ENCODE measurements at places on chromosomes 16 and 17.

DNA sequence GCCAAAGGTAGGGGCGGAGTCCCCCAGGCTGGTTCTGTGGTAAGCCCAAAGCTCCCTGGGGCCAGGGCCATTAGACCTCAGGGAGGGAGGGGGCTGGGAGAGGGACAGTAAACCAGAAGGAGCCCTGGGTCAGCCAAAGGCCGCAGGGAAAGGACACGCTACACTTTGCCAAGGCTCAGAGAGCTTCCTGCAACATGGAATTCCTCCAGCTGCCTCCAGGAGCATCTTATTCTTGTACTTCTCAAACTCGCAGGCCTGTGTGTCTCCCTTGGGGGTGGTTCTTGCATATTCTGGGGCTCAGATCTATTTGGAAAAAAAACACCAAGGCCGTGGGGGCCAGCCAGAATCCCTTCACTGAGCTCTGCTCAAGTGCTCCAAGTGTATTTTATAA, 25.1 kb downstream of the AKAP1 start:
- DNase-seq: no peak

DNA sequence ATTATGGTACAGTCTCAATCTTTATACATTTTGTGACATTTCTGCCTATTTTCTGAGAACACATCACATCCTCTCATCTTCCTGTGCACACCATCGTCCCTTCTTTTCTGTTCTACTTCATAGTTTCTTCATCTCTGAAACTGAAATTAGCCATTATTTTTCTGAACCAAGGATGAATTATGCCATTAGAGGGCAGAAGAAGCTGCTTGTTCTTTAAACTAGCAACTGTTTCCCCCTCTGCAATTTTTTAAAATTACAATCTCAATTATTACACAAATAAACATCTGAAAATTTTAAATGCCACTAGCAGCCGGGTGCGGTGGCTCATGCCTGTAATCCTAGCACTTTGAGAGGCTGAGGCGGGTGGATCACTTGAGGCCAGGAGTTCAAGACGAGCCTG, 41.3 kb downstream of the RBBP6 start:
- no peak for DNase-seq

DNA sequence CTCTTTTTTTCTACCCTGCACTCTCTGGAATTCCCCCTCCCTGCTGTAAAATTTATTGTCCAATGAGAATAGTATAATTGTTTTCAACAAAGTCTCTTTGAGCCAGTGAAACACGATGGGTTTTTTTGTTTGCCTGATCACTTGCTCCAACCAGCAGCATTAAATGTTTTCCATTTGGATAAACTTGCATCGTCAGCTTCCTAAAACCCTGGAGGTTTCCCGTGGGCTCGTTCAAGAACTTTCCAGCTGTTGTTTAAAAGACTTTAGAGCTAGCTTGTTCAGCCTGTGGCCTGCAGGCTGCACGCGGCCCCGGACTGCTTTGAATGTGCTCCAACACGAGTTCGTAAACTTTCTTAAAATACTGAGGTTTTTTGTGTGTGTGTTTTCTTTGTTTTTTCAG, 14.9 kb downstream of the NAGPA start:
- DNase-seq: no peak

GRCh38 chr16:58551496-58551895, 36.2 kb downstream of the SETD6 start:
- DNase-seq: no peak

DNA sequence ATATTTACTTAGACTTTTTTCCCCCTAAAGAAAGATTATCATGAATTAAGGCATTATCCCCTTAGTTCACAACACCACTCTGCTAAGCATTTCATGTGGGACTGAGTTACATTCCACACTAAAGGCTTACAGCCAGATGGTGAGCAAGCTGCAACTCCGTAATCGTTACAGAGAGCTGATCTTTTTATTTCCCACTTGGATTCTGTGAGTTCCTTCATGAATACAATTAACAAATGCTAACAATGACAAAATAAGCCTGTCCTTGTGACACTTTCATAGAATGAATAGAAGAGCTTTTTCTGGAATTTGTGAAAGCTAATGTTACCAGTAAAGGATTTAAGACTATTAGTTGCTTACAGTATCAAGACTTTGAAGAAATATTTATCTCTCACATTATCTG, 8.7 kb downstream of the OGFOD1 start:
- no peak for DNase-seq

GRCh38 chr17:14080847-14081251, 11.5 kb downstream of the COX10 start:
- no peak for DNase-seq

- DNase-seq: no peak
These were observed 29.8 kb downstream of the CNGB1 start for GRCh38 chr16:57941016-57941664.

- DNase-seq: no peak
These were observed 31.3 kb downstream of the KDM8 start for GRCh38 chr16:27234603-27235002.

DNA sequence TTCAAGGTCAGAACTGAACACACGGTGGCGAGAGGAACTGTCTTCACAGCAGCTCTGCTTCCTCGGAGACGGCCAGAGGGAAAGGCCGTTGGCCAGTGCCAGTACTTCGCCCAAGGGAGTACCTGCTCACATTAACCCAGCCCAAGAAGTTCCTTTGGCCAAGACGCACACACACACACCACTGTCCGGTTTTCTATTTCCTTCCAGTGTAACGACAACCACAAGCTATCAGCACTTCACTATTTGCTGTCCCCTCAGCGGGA, 744 bp upstream of the GGNBP2 start:
- no peak for DNase-seq

DNA sequence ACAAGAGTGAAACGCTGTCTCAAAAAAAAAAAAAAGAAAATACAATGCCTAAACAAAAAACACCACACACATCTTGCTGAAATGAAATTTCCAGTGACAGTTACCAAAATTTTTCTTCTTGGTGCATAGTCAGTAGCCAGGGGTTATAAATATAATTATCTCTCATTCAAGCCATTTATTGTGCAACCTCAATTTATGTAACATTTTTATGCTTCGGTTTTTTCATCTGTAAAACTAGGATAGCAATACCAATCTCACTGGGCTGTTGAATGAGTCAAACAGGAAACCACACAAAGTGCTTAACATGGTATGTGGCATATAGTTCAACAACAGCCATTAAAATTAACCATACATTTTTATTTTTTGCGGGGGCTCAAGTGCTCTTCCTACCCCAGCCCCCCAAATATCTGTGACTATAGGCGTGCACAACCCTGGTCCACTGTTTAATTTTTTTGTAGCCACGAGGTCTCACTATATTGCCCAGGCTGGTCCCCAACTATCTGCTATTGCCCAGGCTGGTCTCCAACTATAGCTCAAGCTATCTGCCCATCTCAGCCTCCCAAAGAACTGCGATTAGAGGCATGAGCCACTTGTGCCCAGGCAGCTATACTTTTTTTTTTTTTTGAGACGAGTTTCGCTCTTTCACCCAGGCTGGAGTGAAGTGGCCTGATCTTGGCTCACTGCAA, 2.6 kb downstream of the COG4 start:
- DNase-seq: no peak

- DNase-seq: no peak
These were observed 139.3 kb downstream of the IRF8 start for GRCh38 chr16:86037999-86038925.

DNA sequence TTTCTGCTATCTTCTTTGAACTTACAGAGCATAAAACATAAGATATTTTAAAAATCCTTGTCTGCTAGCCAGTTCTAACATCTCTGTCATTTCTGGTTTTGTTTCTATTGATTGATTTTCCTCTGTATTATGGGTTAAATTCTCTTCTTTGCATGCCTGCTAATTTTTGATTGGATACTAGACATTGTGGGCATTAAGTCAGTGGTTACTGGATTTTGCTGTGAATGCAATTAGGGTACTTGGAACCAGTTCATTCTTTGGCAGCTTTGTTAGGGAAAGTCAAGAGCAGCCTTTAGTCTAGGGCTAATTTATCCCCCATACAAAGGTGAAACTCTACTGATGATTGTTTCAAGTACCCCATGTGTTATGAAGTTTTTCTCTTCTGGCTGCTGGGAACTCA, 127.0 kb upstream of the NACA2 start:
- no peak for DNase-seq

DNA sequence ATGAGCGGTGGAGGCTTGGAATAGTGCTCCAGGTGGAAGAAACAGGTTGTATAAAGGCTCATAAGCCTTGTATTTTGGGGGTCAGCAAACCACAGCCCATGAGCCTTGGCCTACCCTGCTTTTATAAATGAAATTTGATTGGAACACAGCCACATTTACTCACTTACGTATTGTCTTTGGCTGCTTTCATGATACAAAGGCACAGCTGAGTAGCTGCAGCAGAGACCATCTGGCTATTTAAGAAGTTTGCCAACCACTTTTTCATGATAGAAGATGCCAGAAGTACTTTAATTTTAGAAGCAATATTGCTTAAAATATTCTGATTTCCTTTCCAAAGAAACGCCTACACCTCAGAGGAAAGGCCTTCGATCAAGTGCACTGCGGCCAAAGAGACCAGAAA, 73.8 kb downstream of the C17orf58 start:
- no peak for DNase-seq

DNA sequence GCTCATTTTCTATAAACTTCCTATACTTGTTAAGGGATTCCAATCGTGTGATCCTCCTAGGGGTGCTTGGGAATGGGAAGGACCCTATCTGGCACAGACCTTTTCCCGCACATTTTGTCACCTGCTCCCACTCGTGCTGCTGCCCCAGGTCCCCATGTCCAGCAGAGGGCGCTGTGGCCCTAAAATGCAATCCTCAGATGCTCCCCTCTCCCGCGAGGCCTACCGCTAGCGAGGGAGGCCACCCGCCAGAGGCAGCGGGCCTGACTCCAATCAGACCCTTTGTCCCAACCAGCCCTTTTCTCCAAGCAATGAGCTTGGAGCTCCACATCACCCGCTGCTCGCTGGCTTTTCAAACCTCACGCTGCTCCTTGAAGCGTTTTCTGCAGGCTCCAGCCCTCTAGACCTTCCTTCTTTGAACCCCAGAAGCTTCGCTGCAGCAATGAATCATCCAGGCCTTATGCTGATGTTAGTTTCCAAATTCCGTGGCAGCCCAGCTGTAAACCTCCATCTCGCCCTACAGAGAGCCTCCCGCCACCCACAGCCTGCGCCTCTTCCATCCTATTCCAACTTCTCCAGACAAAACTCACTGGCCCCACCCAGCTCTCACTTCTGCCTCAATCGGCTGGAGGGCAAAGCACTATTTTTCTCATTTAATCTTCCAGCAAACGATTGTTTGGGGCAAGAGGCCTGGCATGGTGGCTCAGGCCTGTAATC, 23.6 kb upstream of the FZD2 start:
- DNase-seq: peak; percentile 69

DNA sequence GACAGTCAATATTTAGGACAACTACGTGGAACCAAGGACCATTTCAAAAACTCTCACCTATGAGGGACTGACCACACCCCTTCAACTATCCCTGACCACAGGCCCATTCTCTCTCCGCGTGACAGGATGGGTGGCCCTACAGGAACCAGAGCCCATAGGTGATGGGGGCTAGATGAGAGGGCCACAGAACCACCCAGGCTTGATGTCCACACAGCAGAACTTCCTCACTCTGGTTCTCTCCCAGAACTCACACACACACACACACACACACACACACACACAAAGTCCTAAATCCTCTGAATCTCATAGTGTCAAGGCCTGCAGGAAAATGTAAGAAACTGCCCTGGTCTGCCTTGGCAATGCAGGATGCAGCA, 1.5 kb downstream of the ZNF319 start:
- DNase-seq: no peak

GRCh38 chr17:22409160-22409751, 716.9 kb downstream of the KCNJ18 start:
- no peak for DNase-seq

DNA sequence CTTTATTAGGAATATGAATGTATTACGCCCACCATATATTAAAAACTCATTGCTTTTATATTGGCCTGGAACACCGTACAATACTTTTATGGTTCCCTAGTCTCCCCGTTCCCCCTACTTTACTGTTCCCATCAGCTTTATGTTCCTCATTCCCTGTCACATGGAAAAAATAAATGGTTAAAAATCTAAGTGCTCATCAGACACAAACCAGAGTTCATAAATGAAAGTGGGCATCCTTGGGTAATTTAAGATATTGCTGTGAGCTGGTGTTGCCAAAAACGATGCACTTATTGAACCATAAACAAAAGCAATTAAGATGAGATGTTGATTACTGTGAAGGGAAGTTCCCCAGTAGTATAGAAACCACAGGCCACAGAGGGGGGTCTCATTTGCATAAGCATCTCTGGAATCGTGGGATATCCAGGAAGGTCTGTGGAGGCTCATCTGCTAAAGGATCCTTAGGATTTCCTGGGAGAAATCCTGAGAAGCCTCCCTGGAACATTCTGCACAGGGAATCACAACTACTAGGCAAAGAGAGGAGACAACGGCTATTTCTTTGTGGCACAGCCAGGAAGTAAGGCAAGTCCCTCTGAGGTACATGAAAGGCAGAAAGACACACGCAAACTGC, 591.4 kb upstream of the CDH11 start:
- DNase-seq: no peak

- no peak for DNase-seq
These were observed 11.3 kb upstream of the UBALD2 start for GRCh38 chr17:76253841-76254240.

- DNase-seq: no peak
These were observed 5.0 kb upstream of the SALL1 start for GRCh38 chr16:51155820-51156806.

GRCh38 chr16:66750279-66751052, 943 bp downstream of the DYNC1LI2 start:
- DNase-seq: no peak

DNA sequence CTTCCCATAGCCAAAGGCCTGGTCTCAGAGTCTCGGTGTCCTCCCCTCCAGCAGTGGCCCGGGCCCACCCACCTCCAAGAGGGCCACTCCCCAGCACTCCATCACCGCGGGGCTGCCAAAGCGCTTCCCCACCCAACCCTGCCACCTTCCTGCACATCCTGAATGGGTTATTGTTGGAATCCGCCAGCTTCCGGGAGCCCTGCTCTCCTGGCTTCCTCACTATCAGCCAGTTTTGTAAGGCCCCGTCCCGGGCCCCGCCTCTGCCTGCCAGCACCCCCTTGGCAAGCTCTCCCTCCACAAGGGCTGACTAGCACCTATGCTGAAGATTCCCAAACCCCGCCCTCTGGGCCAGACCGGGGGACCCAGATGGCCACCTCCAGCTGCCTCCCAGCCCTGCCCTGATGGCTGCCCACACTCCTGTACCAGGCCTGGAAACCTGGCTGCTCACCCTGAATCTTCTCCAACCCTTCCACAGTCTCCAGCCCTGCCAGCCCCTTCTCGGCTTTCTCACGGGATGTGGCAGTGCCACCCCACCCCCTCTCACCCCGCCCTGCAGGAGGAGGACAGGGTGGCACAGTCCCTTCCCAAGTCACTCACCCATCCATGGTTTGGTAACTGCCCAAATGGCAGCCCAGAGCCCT, 14.4 kb downstream of the MYBBP1A start:
- DNase-seq: no peak

DNA sequence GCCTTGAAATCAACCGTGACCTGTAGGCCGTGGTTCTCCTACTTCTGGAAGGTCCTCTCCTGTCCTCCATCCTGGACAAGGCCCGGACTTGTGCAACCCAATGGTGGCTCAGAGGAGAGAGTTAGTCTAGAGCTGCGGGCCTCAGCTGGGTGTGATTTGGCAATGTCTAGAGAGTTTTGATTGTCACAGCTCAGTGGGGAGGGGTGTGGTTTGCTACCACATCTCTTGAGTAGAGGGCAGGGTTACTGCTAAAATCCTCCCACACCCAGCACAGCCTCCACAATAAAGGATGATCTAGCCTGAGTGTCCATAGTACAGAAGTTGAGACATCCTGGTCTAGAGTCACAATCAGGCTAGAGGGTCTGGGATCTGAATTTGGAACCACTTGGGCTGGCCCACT, 40.3 kb downstream of the MYH13 start:
- no peak for DNase-seq
